ENCODE measurements at places on chromosomes 11 and 22.

DNA sequence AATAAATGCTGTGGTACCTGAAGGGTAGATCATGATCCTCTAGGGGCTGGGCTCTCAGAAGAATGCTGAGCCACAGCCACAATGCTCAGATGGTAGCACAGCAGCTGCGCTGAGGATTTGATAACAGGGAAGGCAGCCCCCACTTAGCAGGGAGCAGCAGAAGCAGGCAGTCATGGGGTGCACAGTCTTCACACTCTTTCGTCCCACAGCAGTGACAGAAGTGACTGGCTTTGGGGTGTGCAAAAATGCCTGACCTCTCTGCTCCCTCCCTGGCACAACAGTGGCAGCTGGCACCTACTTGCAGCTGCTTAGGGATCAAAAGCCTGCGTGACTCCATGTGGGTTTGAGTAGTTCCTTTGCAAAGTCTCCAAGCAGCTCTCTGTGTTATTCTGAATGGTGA is 1349.8 kb upstream of the RAG2 start:
- no peak for DNase-seq

GRCh38 chr22:44026630-44027511 is 2.8 kb downstream of the PARVB start:
- peak; percentile 91 for DNase-seq

DNA sequence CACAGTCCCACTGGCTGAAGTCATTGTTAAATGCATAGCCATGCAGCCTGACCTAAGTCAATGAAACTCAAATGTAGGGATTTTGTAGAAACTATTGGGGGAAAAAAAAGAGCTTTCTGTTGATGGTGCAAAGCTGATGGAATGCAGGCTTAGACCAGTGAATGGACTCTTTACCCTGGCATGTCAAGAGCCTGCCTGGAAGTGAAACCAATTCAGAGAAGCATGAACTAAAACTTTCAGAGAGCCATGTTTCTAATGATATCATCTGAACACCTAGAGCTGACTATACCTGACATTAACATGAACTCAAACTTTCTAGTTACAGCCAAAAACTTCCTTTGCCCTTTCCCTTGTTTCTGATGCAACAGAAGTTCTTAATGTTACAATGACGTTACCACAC is 89.0 kb downstream of the APIP start:
- DNase-seq = peak; percentile 17

DNA sequence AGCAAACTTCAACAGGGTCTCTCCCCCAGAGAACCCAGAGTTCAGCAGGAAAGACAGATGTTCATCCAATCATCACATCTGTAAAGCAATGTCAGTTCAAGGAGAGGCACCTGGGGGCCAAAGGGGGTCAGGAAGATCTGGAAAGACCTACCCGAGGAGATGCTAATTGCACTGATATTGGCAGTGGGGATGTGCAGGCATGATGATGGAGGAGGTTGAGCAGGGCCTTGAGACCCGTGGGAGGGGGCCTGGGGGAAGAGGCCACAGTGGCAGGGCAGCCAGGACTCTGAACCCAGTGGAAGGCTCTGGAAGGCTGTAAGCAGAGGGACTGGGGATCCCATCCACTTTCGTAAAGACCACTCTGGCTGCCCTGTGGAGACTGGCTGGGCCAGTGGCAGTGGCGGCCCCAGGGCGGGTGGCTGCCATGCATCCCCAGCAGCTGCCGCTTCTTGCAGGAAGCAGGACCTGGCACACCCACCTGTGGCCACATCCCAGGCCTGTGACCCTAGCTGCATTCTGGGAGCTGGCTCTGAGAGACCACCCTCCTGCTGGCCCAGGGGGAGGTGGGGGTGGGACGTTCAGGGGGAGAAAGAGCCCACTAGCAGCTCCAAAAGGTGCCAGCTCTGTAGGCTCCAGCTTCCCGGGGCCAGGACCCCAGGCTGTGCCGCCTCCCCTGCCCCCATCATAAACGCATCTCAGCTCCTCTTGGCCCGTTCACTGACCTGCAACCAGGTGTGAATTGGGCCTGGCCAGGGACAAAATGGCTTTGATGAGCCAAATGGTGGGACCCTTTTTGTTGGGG is 59.9 kb upstream of the FGF3 start:
- DNase-seq = no peak

GRCh38 chr11:119258983-119259382 is 52.8 kb downstream of the CBL start:
- no peak for DNase-seq

GRCh38 chr22:34281738-34282137 is 361.5 kb upstream of the LARGE1 start:
- no peak for DNase-seq

DNA sequence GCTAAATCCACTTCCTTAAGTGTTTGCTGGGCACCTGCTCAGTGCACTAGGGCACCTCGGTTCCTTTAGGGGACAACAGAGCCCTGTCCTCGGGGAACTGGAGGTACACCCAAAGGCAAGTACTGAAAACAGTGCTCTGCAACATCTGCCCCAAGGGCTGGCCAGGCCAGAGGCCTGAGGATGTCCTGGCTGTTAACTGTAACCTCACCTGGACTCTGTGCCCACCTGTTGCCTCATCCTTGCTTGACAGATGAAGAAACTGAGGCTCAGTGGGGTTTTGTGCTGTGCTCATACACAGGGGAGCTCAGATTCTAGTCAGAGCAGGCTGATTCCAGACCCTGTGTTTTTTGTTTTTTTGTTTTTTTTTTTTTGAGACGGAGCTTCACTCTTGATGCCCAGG is 2.6 kb downstream of the SEC14L4 start:
- no peak for DNase-seq

DNA sequence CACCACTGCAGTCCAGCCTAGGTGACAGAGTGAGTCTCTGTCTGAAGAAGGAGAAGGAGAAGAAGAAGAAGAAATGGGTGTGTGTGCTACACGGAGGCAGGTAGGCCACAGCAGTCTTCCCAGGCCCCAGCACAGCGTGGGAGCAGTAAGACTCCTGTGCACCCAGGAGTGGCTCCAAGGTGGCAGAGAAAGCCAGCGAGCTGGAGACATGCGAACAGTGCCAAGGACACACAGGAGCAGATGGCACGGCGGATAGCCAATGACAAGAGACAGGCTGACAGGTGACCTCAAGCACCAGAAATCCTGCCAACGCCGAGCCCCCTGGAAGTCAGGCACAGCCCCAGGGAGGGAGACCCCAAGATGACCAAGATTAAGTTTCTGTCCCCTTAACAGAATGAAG is 9.0 kb upstream of the SCGB1A1 start:
- no peak for DNase-seq
